ENCODE measurements at places on chromosomes 5 and 9. TPM values are rescaled to one million over a fixed set of nuclear protein-coding genes. Genes with fewer than 3 reads are reported as not detected.

SPATA31A3 gene
- total RNA-seq = not detected

BOD1 gene
- total RNA-seq = 57.7 TPM

KIAA0825 gene
- 12.3 TPM for total RNA-seq

CCNO gene
- total RNA-seq = 5.3 TPM

PHF24 gene
- total RNA-seq = 0.23 TPM

IRGM gene
- total RNA-seq = 0.12 TPM

TRIO gene
- 239 TPM for total RNA-seq

PCDHB4 gene
- 3.8 TPM for total RNA-seq

MRPL22 gene
- 25.1 TPM for total RNA-seq

All from metanephros (tissue), 2 donors.